ENCODE measurements at places on chromosomes 5 and 9. TPM values are rescaled to one million over a fixed set of nuclear protein-coding genes. Genes with fewer than 3 reads are reported as not detected.

The SHOC1 gene
- total RNA-seq = 0.16 TPM

The HCN1 gene
- total RNA-seq = not detected

The P4HA2 gene
- total RNA-seq = 32.5 TPM

The ATG10 gene
- total RNA-seq = 8.7 TPM

The NEUROG1 gene
- total RNA-seq = not detected

The SLCO4C1 gene
- 35.1 TPM for total RNA-seq

The HAVCR1 gene
- total RNA-seq = 114 TPM

The LMX1B gene
- total RNA-seq = 0.57 TPM

The GNA14 gene
- 10.4 TPM for total RNA-seq

The SPATA31D4 gene
- total RNA-seq = not detected

The NOXA1 gene
- total RNA-seq = 21.8 TPM

The LVRN gene
- not detected for total RNA-seq

The C9orf43 gene
- total RNA-seq = 0.50 TPM

The PPP2R2B gene
- 4.0 TPM for total RNA-seq

DNA sequence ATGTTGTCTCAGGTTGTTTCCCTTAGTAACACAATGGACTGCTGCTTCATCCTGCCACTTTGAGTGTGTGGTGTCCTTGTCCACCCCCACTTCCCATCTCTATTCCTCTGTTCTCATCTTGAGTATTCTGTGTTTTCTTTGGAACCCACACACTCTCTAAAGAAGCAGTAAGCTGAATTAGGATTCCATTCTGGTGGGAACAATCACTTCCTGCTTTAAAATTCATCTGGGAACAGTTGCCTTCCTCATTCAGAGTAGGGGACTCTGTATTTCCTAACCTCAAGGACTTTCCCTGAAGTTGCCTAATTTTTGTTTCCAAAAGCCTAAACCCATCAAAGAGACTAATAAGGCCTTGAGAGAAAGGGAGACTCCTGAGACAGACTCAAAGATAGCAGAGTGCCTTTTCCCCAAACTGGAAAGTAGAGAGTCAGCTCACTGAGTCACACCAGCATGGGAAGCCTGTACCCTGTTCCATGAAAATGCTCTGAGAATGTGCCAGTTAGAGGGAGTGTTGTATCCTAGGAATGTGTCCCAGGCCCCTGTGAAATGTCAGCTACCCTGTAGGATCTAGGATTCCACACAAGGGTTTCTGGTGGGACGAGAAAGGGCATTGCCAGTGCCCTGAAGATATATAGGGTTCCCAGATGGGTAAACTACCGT lies 63.6 kb downstream of the CCDC192 start:
- DNase-seq = no peak

DNA sequence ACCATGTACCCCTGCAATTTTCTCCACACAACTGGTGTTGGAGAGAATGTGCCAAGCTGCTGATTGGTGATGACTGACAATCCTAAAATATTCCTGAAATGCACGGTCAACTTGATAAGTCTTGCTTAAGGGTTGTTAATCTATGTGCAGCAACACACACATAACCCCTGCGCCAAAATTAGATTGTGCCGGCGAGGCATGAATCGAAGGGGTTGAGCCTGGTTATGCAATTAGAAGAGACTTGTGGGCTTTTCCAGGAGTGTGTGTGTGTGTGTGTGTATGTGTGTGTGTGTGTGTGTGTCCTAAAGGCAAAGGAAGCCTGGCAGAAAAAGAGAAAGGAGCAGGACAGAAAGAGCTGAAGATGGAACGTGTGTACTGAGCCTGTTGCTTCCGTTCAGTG lies 22.3 kb downstream of the IRX2 start:
- DNase-seq = no peak

DNA sequence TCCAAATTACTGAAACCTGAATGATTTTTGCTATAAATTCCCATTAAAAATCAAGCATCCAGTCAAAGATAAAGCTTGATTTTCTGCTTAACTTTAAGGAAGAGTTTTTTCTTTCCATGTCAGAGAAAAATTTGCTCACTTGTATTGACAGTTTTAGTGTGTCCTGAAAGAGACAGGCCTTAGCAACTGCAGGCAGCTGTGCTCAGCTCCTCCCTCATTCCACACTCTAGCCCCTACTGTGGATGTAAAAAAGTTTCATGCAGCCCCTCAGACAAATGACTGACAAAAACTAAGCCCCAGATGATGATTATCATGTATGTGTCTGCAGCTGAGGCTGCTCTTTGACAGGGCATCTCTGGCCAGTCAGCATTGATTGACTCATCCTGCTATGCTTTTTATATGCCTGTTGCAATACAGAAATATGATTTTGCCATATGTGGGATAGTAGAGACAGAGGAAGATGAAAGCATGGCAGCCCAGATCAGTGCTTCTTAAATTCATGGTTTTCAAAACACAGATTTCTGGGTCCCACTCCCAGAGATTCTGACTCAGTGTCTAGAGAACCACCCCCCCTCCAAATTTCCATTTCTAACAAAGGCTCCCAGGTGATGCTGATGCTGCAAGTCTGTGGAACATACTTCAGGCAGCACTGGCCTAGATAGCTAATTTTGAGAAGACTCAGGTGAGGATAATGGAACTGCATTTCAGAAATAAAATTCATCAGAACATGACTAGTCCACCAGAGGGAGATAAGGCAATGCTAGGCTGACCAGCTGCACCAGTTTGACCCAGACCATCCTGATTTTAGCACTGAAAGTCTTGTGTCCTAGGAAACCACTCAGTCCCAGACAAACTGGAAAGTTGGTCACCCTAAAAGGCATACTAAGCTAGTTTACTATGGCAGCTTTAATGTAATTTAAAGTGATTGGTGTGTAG lies 298.7 kb upstream of the KCNN2 start:
- DNase-seq = no peak

GRCh38 chr5:80206282-80206681 lies 49.6 kb downstream of the SERINC5 start:
- DNase-seq = no peak

- no peak for DNase-seq
Measured at GRCh38 chr5:177598477-177598876, 1.5 kb upstream of the B4GALT7 start.

GRCh38 chr5:152349683-152350526 lies 55.2 kb downstream of the NMUR2 start:
- DNase-seq = peak; percentile 16

- no peak for DNase-seq
Measured at GRCh38 chr9:132478353-132479050, 68.5 kb downstream of the CFAP77 start.

DNA sequence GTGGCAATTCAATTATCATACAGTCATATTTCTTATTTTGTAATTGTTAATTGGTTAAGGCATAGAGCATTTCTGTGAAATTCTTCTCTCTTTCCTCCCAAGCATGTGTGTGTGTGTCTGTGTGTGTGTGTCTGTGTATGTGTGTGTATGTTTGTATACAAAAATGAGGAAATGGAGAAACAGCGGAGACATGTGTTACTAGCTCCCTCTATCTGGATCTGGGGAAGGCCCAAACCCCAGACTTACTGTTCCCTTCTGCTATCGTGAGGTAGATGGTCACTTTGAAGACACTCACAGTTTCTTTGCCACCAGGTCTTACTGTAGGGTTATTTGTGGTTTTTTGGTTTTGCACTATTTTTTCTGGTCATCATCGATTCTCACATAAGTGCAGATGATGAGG lies 11.4 kb upstream of the C5orf63 start:
- no peak for DNase-seq

GRCh38 chr9:16688814-16689213 lies 181.7 kb downstream of the BNC2 start:
- DNase-seq = no peak

DNA sequence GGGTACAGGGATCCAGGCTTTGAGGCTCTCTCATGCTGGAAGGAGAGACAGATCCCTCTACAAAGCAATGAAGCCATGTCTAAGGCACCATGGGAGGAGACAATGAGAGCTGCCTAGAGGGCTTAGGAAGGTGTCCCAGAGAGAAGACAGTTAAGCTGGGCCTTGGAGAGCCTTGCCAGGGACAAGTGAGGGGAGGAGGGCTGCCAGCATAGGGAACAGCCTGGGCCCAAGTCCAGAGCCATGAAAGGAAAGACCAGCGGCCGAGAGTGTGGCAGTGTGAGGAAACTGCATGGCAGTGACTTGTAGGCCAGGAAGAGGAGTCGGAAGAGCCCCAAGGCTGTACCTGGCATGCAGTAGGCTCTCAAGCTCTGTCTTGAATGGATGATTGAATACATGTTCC lies 88.5 kb downstream of the PSD2 start:
- DNase-seq = no peak

GRCh38 chr5:33809936-33810335 lies 81.9 kb downstream of the ADAMTS12 start:
- DNase-seq = no peak

DNA sequence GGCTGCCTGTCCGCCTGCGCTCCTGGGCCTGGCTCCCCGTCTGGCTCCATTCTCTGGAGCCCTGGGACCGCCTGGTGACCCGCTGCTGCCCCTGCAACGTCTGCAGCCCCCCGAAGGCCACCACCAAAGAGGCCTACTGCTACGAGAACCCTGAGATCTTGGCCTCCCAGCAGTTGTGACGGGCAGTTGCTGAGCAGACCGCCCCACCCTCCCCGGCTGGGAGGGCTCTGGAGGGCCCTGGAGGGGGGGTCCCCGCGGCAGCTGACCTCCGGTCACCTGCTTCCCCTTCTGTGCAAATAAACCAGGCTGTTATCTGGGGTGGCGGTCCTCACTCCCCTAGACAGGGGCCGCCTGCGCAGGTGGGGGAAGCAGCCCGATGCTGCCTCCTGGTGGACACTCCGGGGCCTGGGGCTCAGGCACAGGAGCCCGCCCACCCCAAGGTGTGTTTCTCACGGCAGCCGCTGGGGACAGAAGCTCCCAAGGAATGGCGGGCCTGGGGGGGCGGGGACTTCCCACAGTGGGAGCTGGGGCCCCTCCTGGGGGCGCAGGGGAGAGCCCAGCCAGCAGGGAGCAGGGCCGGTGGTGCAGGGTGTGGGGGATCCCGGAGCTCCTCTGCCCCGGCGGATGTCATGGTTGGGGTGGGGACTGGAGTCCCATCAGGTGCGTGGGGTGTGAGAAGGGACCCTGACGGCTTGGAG lies 4.7 kb upstream of the TUBB4B start:
- peak; percentile 92 for DNase-seq

DNA sequence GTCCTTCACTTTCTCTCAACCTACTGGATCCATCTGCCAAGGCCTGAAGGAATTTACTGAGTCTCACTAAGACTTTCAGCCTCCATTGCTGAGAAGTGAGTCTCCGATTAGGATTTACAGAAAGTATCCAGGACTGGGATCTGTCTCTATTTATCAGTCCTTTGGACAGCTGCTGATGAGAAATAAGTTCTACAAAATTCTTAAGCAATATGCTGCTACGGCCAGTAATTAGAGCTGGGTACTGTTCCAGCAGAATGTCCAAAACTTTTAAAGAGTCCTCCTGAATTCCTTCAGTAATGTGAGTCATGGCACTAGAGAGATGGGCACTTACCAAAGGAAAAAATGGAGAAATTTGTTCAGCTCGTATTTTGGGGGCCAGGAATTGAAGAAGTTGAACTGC lies 5.9 kb downstream of the TEX10 start:
- DNase-seq = no peak

- DNase-seq = no peak
Measured at GRCh38 chr9:42388146-42388690, 204.8 kb downstream of the SPATA31A6 start.

- no peak for DNase-seq
Measured at GRCh38 chr9:121154782-121155181, 46.9 kb downstream of the RAB14 start.

GRCh38 chr5:142324136-142324870 lies 518 bp downstream of the SPRY4 start:
- DNase-seq = peak; percentile 78

DNA sequence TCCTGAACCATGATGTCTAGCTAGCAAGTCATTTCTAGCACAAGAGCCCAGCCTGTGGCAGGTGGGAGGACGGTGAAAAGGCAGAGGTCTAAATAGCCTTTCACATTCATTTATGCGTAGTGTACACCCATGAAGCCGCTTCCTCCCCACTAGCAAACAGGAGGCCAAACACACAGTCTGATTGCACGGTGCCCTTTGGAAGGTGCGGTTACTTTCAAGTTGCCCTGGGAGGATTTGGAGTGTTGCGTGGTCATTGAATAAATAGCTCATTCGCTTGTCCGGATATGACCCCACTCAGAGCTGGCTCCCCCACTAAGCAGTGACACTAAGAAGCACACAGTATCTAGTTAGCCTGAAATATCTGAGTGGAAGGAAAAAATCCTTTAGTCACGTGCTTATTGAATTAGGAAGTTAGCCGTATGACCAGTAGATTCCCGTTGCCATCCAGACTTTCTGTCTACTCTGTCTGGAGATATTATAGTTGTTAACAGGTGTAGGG lies 664 bp upstream of the ARSB start:
- no peak for DNase-seq

DNA sequence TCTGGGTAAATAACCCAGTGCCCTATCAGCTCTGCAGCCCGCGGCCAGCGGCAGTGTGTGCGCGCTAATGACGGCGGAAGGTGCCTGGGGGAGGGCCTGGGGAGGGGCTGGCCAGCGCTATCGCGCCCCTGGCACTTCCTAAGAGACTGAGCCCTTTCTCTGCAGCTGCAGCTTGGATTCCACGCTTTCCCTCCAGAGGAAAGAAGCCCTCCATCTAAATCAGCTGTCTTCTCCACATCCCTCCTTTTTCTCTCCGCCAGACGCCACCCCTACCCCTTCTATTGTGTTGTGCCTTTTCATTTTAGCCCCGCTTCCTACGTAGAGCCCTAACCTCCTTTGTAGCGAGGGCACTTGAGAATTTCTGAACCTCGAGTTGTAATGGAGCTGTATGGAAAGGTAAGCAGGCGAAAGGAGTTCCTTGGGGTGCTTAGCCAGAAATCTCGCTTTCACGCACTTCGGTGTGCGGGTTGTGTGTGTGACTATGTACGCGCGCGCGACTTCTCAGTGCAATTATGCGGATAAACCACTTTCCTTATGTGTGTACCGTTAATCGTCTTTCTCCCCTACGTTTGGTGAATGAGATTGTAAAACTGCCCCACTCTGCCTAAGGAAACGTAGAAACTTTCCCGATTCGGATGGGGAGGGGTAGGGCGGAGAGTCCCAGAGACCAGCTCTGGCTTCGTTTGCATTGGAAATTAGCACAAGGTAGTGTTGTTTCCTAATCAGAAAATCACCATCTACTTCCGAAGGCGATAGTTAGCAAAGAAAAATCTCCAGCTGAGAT lies 664 bp upstream of the RAB3C start:
- peak; percentile 12 for DNase-seq

GRCh38 chr5:32126691-32127090 lies 47.4 kb downstream of the GOLPH3 start:
- peak; percentile 19 for DNase-seq

DNA sequence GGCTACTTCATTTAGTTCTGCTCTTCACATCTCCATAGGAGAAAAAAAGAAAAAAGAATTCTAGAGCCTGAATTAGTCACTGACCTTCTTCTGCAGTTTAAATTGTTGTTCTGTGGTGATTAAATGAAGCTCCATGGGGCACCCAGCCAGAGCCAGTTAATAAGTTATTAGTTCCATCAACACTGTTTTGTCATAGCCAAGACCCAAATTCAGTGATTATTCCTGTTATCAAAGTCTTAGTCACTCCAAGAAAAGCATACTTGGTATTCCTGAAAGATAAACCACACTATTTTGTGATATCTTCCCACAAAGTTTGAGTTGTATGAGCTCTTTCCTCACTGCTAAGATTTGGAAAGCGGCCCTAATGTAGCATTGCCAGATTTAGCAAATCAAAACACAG lies 134.8 kb upstream of the RGMB start:
- DNase-seq = peak; percentile 48

- peak; percentile 18 for DNase-seq
Measured at GRCh38 chr5:2746561-2747032, 4.9 kb downstream of the IRX2 start.

GRCh38 chr5:68265822-68266395 lies 50.4 kb downstream of the PIK3R1 start:
- DNase-seq = no peak
